ENCODE measurements at places on chromosomes 4 and X.

DNA sequence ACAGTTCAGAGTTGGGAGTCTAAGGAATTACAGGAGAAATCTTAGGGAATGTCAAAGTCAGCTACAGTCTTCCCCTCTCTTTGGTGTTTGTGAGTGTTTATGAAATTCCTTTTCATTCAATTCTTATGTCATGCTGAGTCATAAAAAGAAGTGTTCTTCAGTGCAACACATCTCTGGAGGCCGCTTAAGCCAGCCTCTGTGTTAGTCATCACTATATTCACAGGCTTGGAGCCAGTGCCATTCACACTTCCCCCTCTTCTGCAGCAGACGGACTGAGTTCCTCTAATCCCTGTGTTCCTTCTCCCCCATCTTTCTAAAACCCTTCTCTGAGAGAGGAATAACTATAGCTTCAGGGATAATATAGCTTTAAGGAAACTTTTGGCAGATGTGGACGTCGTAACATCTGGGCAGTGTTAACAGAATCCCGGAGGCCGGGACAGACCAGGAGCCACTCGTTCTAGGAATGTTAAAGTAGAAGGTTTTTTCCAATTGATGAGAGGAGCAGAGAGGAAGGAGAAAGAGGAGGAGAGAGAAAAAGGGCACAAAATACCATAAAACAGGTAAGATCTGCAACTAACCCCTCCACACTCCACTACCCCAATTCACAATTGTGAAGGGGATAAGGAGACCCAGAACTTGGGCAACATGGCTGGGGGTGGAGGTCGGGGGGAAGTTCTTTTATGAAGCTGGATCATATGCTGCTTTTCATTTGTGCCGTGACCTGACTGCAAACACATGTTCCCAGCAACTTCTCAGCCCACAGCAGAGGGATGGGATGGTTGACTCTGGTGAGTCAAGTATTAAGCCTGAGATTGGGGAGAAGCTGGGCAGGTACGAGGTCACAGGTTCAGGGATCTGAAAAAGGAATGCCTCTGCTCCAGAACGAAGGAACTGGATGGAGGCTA lies at the start of gene SRPX2:
Gene SRPX2, plus strand, starts transcription at position 244 of the 905 bp plus-strand sequence. CDS start 2,124 bp downstream, outside the sequence.
- peak; percentile 90 for DNase-seq

DNA sequence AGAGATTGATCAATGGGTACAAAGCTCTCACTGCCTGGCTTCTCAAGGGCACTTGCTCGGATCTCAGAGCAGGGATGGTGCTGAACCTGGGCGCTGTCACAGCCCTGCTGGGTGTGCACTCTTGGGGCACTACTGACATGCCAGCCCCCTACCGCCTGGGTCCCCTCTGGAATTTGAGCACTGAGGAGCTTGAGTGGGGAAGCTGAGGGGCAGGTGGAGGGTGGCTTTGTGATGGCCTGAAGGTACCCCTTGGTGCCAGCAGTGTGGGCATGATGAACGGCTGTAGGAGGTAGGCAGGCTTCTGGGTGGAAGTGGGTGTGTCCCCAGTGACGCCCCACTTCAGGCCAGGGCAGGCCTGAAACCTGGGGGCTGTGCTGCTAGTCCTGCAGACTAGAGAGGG lies 379.1 kb upstream of the GRID2 start:
- no peak for DNase-seq

- DNase-seq, result peak; percentile 51
These were observed 47.0 kb upstream of the SCOC start for GRCh38 chr4:140326395-140326993.

- DNase-seq, result no peak
These were observed 43.7 kb downstream of the SMAD1 start for GRCh38 chr4:145525291-145525740.

- peak; percentile 44 for DNase-seq
These were observed 1.7 kb downstream of the PRAF2 start for GRCh38 chrX:49071877-49072711.

- peak; percentile 25 for DNase-seq
These were observed 163.9 kb upstream of the SLC7A11 start for GRCh38 chr4:138405934-138406567.

GRCh38 chr4:48623182-48623780 lies 133.2 kb downstream of the ZAR1 start:
- DNase-seq, result no peak

DNA sequence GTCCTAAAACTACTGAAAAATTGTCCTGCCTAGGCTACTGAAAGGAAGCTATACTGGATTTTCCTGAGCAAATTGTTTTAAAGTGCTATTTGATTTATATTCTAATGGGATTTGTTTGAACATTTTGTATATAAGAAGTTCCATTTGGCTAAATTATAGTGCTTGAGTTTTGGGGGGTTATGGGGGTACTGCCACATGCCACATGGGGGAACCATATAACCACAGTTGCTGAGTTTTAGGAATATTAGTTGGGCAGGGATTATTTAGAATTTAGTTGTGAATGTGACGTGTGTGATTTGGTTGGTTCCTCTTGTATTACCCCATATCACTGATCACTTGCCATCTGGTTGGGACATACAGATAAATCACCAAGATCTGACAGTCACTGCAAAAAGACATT lies 224.5 kb upstream of the TAPT1 start:
- no peak for DNase-seq

GRCh38 chrX:42096265-42096920 lies 173.0 kb upstream of the CASK start:
- peak; percentile 86 for DNase-seq

Measured in fibroblast of skin of back (primary cell).